ENCODE measurements at places on chromosomes 2 and 18. TPM values are rescaled to one million over a fixed set of nuclear protein-coding genes. Genes with fewer than 3 reads are reported as not detected.

The IL1RN gene
- not detected for total RNA-seq

The SH3BP4 gene
- 35.5 TPM for total RNA-seq

The RTP5 gene
- total RNA-seq = not detected

The FZD7 gene
- 10.0 TPM for total RNA-seq

The CRYGC gene
- not detected for total RNA-seq

The SERPINB13 gene
- total RNA-seq = not detected

The FOXD4L1 gene
- 1.0 TPM for total RNA-seq

The BUB1 gene
- total RNA-seq = 118 TPM

The POTEJ gene
- total RNA-seq = not detected

DNA sequence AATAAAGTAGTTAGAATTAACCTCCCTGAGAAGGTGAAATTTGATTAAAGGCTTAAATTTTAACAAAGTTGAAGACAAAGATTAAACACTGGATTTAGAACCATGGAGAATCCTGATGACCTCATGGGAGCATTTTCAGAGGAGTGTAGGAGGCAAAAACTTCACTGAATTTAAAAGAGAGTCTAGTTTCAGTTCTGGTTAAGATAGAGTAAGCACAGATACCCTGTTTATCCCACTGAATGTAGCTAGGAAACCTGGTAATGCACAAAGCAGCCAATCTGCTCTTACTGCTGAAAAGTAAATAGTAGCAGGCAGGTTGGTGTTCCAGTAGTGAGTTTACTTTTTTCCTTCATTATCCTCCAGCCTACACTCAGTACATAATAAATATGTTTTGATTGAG is 654.9 kb upstream of the SYT4 start:
- DNase-seq = no peak
- no peaks in the 10 kb centered on the region for H3K36me3 ChIP-seq
- no peak overlapping the region for H3K27ac ChIP-seq

DNA sequence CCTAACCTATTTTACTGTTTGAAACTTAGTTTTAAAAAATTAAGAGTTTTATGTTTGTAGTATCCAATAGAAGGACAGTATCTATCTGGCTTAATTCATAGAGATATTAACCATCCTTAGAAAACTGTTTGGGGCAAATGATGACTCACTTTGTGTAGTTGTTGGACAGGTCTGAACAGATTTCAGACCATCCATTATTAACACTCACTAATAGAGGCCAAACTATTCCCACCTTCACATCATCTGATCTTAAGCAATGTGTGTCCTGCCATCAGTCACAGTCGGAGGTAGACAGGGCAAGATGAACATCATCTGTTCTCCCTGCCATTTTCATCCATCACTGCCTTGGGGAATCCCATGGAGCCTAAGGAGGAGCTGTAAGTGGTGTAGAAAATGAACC is 164.6 kb upstream of the DCC start:
- DNase-seq = no peak
- no peak overlapping the region for H3K27ac ChIP-seq
- no peaks in the 10 kb centered on the region for H3K27me3 ChIP-seq
- H3K36me3 ChIP-seq = no peaks in the 10 kb centered on the region
- H3K4me3 ChIP-seq = no peak overlapping the region
- H3K4me1 ChIP-seq = no peaks in the 10 kb centered on the region

DNA sequence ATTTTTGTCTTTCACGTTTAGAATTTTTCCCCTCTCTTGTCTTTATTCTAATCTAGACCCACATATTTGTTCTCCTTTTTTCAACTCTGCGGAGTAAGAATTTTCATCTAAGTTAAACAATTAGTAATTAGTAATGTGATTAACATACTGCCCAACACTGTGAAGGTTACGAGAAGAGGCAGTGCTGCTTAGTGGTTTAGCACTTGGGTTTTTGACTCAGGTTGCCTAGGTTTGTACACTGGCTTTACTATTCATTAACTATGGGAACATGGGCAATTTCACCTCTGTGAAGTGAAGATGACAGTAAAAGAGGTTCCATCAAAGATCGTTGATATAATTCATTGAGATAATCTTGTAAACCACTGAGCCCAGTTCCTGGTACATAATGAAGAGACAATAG is 82.2 kb upstream of the PNPT1 start:
- no peaks in the 10 kb centered on the region for H3K4me1 ChIP-seq
- H3K36me3 ChIP-seq = no peaks in the 10 kb centered on the region
- no peak overlapping the region for H3K4me3 ChIP-seq
- no peak overlapping the region for H3K27ac ChIP-seq
- H3K27me3 ChIP-seq = no peaks in the 10 kb centered on the region
- no peak for DNase-seq

- no peak overlapping the region for H3K27ac ChIP-seq
- no peaks in the 10 kb centered on the region for H3K4me1 ChIP-seq
- DNase-seq = no peak
- H3K4me3 ChIP-seq = no peak overlapping the region
- no peaks in the 10 kb centered on the region for H3K36me3 ChIP-seq
- no peaks in the 10 kb centered on the region for H3K27me3 ChIP-seq
These were observed 67.7 kb upstream of the COL5A2 start for GRCh38 chr2:189247276-189247675.

- H3K36me3 ChIP-seq = no peaks in the 10 kb centered on the region
- peaks cover 15% of the 10 kb centered on the region for H3K4me1 ChIP-seq
- H3K4me3 ChIP-seq = no peak overlapping the region
- H3K27ac ChIP-seq = no peak overlapping the region
- H3K27me3 ChIP-seq = no peaks in the 10 kb centered on the region
- no peak for DNase-seq
These were observed 67.8 kb downstream of the EMX1 start for GRCh38 chr2:72985136-72985535.

DNA sequence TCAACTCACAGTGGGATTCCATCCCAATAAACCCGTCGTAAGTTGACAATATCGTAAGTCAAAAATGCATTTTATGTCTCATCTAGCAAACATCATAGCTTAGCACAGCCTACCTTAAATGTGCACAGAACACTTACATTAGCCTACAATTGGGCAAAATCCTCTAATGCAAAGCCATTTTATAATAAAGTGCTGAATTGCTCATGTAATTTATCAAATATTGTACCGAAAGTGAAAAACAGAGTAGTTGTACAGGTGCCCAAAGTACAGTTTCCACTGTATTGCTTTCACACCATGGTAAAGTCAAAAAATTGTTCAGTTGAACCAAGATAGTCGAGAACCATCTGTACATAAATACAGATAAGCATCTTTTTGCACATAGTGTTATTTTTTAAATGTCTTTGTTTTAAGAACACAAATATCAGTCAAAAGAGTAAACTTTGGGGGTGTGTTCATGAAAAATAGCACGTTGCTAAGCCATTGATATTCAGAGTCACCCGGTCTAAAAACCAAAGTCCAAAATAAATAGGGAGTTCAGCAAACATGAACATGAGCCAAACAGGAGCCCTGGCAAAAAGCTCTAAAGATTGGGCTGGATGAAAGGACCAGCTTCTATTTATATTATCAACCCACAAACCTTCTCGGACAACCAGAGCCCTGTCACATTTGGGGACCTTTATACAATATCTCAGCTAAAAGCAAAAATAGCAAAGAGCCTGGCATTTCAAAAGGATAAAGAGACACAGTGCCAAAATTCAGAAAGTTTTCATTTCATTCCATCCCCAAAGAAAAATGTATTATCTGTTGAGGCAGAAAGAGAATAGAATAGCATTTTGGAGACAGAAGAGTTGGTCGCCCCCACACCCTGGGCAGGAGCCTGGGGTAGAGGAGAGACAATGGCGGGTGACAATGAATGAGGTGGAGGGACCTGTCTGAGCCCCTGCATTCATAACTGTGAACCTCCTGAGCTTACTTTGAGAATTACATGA is 105.9 kb upstream of the SH3BP4 start:
- H3K4me3 ChIP-seq = no peak overlapping the region
- H3K36me3 ChIP-seq = no peaks in the 10 kb centered on the region
- no peaks in the 10 kb centered on the region for H3K27me3 ChIP-seq
- no peak overlapping the region for H3K27ac ChIP-seq
- H3K4me1 ChIP-seq = peaks cover 3% of the 10 kb centered on the region

GRCh38 chr2:174399171-174399570 is 3.6 kb downstream of the SCRN3 start:
- H3K27ac ChIP-seq = no peak overlapping the region
- H3K36me3 ChIP-seq = no peaks in the 10 kb centered on the region

DNA sequence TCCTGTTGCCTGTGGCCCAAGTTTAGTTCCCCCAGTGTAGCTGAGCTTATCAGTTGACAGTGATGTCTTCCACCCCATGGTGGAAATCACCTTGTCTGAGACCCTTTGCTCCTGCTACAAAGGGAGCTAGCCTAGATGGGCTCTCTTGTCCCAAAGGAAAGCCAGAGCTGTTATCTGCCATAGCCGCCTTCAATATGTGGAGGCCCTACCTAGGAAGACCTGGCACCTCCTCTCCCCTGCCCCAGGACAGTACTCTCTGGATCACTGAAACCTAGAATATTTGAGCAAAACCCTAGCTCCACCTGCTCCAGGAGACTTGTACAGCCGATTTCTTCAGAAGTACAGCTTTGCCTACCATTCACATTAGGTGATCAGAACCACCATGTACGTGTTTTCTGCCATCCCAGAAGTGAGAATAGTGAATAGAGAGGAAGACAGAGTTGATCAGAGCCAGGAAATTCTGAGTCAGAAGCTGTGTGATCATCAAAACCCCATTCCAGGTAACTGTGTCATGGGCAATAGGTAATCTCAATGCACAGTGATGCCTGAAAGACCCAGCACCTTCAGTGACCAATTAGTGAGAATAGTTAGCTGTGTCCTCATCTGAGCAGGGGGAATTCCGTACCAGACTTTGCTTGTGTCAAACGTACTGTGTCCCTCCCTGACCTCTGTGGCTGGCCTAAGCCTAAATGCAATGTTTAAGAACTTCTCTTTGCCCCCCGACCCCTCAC is 138.4 kb upstream of the ALPP start:
- H3K27me3 ChIP-seq = no peaks in the 10 kb centered on the region
- no peaks in the 10 kb centered on the region for H3K36me3 ChIP-seq
- no peak for DNase-seq
- peaks cover 4% of the 10 kb centered on the region for H3K4me1 ChIP-seq

DNA sequence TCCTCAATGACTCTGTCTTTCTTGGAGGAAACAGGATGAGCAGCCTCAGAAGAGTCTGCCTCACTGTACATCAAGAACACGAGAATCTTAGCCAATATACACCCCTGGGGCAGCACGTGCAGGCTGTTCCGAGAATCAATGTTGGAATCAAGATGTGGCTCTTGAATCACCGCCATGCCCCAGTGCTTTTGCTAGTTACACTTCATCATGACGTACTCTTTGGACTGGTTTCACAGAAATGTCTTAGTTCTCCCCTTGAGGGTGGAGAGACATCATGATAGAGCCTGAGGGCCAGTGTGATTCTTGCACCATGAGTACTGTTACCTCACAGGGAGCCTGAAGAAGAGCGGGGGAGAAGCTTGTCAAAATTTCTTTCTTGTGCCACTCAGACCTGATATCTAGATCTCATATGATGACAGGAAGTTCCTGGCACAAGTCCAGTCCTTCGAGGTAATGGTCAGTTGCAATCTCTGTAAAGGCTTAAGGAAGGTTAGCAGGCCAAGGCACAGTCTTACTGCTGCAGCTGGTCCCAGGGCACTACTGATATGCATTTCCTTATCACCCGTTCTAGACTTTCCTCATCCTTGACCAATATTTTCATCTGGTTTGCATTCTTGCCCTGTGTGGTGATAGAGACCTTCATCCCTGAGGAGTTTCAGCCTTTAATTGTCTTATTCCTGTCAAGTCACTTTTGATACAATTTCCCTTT is 28.2 kb upstream of the STAT4 start:
- H3K4me3 ChIP-seq = no peak overlapping the region
- H3K27me3 ChIP-seq = no peaks in the 10 kb centered on the region
- no peaks in the 10 kb centered on the region for H3K36me3 ChIP-seq

DNA sequence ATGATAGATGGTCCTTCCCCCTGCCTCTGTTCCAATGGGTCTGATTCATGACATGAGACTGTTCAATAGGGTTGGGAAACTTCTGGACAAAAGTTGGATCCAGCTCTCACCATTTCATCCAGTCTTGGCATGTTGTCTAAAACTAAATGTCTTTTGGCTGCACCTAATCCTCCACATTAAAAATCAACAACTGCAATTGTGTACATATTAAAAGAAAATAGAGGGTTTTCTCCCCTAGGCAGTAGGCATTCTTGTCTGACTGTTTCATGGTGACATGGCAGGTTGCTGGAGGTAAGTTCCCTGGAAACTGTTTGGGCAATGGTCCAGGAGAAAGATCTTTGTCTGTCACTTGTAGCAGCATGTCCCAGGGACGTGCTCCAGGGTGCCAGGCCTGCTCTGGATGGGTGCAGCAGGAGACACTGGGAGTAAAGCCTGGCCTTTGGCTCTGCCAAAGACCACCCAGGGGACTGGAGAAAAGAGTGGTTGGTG is 135.8 kb downstream of the TCF4 start:
- peaks cover 15% of the 10 kb centered on the region for H3K4me1 ChIP-seq
- no peak for DNase-seq
- no peaks in the 10 kb centered on the region for H3K36me3 ChIP-seq
- H3K27ac ChIP-seq = no peak overlapping the region
- no peaks in the 10 kb centered on the region for H3K27me3 ChIP-seq
- no peak overlapping the region for H3K4me3 ChIP-seq

DNA sequence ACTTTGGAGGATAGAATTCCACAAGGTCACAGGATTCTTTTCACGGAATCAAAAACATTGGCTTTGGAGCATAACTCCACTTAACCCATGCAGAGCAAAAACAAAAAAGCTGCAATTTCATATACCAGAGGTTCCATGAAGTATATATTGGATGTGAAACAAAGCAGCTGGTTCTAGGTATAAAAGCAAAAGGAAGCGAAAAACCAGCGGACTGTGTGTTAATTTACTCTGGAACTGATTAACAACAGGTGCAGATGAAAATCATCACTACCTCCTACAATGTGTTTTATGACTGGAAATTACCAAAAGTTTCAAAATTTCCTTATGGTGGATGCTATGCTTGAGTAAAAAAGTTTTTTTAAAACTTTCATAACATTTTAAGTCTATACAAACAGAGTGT is 54.4 kb upstream of the LINC00305 start:
- H3K27ac ChIP-seq = no peak overlapping the region
- no peaks in the 10 kb centered on the region for H3K4me1 ChIP-seq
- no peaks in the 10 kb centered on the region for H3K27me3 ChIP-seq
- no peaks in the 10 kb centered on the region for H3K36me3 ChIP-seq
- DNase-seq = no peak
